ENCODE measurements at places on chromosomes 4 and X.

GRCh38 chr4:52612341-52612740, 46.8 kb downstream of the USP46 start:
- no peak for DNase-seq

GRCh38 chrX:106168107-106168506, at the start of gene PWWP3B:
Gene PWWP3B (plus strand): TSS chrX:106168305. CDS start chrX:106205433, 37,128 bp downstream.
- no peak for DNase-seq

DNA sequence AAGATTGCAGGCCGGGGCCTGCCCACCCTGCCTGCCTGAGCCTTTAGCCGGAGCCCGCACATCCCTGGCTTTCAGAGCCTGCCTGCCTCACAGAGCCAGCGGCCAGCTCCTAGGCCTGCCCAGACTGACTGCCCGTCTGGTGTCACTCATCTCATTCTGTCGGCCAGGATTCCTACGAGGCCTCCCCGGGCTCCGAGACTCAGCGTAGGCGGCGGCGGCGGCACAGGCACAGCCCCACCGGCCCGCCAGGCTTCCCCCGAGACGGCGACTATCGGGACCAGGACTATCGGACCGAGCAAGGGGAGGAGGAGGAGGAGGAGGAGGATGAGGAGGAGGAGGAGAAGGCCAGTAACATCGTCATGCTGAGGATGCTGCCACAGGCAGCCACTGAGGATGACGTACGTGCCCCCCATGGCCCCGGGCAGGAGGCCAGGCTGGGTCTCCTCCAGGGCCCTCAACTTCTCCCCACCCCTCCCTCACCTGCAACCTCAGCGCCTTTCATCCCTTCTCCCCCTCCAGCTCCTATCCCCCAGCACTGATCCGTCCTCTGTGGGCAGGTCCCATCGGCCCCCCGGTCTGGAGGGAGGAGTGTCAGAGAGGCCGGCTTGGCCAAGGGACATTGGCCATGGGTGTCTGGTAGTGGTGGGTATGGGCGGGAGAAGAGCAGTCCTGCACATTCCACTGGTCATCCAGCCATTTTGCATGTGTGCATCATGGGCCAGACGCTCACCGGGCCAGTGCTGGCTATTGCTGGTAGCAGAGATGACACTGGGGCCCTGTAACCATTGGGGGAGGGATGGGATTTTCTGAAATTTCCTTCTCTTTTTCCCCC, 22.6 kb upstream of the UBA1 start:
- DNase-seq: no peak

- DNase-seq: no peak
Observed at GRCh38 chrX:4185086-4185485, 471.6 kb upstream of the PRKX start.

GRCh38 chr4:184401397-184402171, 72.8 kb downstream of the IRF2 start:
- DNase-seq: no peak

DNA sequence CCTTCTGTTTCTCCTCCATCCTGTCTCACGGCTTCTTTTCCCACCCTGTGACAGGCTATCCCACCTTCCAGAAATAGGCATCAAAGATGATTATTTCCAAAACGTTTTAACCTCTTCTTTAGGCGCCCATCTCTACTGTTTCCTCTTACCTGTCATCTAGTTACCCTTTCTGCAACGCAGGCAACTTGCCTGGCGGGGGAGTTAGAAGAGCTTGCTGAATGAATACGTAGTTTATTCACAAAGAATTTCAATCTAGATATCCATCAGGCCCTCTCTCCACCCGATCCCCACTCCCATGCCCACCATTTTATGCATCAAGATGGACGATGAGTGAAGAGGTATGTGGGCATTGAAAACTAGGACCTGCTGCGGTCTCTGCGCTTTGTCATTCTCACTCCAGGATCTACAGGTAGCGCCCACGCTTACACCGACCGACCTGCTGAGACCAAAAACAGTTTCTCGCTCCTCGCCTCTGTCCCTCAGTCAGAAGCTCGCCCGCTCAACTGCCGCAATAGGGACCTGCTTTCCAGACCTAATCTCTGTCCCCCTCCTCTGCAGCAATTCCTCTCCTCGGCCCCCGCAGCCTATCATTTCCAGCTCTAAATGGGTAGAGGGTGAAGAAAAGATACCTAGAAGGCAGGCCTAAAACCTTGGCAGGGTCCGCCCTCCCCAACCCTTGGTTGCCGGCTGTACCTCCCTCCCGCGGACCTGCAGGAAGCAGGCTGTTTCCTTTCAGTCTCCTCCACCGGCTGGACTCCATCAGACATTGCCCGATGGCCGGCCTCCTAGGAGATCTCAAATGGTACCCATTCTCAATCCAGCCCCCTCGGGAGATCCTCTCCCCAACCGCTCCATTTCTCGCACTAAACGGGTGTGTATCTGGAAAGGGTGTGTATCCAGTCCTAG, 624 bp downstream of the BEX5 start:
- DNase-seq: no peak

- no peak for DNase-seq
Observed at GRCh38 chr4:76581077-76581962, 146.3 kb downstream of the SHROOM3 start.

Data from HFF-Myc (cell line).